CD4-positive, alpha-beta T cell treated with Interleukin-4 for 4 hours (primary cell): ENCODE measurements at places on chromosomes 11 and 22.

DNA sequence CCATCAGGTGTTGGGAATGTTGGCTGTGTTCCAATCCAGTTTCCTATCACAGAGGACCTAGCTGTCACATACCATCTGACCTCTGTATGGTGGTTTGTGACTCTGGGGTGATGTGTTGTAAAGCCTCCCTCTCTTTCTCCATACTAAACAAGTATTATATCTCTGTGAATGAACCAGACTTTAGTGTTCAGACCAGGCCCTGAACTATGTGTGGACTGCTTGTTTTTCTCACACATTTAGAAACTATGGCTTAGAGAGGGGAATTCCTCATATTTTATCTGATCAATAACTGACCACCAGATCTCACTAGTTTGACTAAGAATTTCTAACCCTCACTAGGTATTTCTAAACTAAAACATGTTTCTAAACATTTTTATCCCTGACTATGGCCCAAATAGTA lies 17.5 kb downstream of the NCR3LG1 start:
- no peak for DNase-seq

DNA sequence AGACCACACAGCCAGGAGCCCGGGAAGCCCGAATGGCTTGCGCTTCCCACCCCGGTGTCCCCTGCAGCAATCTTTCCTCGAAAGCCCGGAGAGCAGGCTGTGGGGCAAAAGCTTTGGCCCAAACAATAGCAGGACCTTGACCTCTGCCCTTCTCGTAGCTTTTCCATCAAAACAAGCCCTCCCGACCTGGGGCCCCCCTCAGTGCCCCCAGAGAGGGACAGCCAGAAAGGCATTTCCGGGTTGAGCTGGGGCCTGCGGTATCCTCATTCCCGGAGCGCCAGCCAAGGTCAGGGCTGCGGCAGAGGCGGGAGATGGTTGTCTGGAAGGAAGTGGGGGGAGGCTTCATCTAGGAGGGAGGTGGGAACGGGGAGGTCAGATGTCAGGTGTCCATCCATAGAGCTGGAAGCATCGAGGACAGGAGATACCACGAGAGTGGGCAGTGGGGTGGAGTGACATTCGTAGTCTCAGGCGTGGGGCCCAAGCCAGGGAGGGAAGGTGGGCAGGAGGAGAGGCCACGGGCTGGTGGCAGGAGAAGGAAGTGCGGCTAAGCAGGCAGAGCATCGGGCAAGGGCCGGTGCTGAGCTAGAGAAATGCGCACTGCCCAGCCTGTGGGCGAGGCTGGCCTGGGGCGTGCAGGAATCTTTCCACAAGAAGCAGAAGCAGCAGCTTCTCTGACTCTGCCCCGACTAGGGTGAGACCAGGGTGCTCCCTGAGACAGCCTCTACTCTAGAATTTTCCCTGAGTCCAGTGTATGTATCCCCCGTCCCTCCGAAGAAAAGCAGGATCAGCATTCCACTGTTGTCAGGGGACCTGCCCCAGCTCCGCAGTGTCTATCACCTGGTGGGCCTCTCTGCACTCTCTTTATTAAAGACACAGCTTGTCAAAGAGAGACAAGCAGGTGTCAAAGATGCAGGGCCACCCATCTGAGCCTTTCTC lies 14.3 kb downstream of the PDGFB start:
- no peak for DNase-seq

DNA sequence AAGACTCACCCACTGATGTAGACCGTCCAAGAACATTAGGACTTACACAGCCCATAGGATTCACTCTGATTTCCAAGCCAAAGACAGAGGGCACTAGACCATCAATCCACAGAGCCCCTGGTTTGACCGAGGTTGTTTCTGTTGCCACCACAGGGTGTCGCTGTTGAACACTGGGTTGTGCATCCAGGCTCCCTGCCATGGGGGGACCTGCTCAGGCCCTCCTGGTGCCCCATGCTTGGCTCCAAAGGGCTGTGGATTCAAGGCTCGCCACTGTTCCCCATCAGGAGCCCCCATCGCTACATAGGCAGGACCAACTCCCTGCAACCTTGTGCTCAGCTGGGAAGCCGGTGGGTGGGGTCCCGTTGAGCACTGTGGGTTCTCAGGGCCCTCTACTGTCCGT lies 128.0 kb upstream of the ANO1 start:
- DNase-seq, result no peak

DNA sequence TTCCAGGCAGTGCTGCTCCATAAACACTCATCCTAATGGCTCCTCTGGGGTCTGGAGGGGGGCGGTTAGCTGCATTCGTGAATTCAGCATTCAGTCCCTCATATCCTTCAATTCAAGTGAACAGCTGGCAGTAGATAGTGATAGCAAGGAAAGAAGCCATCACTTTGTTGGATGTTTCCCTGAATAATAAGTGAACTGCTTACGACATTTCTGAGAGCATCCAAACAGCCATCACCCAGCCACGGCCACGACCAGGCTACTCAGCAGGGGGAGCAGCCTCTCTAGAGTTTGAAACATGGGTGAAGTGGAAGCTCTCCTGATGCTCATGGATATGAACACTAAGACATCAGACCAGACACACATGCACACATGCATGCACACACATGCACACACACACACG lies 163.6 kb downstream of the NTM start:
- no peak for DNase-seq

DNA sequence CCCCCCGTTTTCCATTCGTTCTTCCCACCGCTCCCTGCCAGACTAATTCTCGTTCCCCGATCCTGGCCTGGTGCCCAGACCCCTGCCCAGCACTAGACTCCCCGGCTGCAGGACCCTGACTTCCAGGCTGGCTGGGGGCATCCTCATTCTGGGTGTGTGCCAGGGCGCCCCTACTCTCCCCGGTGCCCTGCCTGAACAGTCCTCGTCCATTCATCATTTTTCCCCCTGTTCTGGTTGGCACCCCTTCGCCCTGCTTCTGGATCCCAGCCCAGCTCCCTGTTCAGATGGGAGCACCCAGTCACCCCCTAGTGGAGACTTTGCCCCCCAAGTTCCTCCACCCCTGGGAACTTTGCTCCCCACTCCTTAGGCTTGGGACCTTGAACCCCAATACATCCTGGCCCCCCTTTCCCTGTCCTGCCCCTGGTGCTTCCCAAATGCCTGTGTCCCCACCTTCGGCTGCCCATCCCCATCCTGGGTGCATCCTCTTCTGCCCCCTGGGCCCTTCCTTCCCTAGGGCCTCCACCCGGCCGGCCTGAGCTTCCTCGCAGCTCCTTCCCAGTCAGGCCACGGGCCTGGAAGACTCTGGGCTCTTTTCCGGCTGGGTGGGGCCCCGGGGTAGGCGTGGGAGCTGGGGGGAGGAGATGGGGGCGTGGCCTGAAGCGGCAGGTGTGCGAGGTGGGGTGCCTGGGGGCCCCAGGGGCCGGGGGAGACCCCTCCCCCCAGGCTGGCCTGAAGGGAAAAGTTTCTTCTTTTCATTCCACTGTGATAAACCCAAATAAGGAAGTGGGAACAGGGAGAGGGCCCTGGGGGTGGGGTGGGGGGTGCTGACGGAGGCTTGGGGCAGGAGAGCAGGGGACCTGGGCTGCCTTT lies 908 bp downstream of the PLCB3 start:
- DNase-seq, result no peak

DNA sequence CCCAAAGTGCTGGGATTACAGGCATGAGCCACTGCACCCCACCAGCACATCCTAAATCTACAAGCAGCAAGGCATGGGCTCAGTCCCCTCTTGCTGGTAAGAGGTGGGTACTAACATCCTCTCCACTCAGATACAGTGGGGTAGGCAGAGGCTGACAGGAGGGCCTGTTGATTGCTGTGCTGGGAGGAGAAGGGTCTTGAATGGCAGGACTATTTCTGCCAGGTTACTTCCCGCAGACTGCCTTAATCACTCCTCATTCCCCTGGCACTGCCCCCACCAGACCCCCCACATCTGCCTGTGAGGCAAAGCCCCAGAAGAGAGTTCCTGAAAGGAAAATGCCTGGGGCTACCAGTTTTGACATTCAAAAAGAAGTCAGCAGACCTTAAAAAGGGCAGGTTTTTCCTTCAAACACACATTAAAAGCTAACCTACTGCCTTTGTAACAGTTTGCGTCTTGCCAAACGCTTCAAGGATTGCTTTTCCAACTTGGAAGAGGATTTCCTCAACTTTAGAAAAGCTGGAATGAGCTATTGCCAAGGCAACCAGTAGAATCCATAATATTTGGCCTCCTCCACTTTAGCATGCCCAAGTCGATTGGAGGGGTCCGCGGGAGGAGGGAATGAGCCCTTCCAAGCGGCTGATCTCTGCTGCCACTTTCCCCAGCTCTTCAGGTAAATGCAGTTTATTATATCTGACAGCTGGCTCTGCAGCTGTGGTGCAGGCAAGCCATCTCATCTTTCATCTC lies 62.0 kb downstream of the FDX1 start:
- DNase-seq, result no peak

- DNase-seq, result no peak
Observed at GRCh38 chr11:89021339-89021738, 44.4 kb downstream of the GRM5 start.

DNA sequence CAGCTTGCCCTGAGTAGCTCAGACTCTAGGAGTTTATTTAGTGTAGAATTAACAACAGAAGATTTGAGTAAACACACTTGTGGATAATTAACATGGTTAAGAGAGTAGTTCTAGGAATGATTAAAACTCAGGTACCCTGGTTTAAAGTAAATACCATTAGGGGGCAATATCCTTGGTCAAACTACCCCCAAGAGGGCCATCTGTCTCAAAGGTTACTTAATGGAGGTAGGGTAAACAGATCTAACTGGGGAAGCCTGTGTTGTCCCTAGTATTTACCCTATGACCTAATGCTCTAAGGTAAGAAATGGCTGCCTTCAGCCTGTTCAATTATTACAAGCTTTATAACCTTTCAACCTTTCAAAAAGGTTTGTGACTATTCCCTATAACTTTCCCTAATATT lies 10.6 kb upstream of the GLYATL1 start:
- no peak for DNase-seq

- DNase-seq, result no peak
Observed at GRCh38 chr11:99695106-99695505, 674.4 kb downstream of the CNTN5 start.

DNA sequence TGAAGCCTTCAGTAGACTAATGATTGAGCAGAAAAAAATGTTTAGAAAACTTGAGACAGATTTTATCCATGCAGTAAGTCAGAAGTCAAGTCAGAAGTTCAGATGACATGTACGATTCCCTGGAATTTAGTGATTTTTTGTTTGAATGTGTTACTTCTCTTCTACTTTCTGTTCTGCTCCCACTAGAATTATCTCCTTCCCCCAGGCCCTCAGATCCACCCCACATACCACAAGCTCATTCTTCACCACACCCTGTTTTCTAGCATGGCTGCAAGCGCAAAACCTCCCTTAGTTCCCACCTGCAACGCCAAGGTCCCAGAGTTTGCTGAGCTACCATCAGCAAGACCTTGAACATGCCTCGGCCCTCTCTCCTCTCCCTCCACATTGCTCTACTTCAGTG lies 64.1 kb downstream of the KCNJ1 start:
- DNase-seq, result no peak

DNA sequence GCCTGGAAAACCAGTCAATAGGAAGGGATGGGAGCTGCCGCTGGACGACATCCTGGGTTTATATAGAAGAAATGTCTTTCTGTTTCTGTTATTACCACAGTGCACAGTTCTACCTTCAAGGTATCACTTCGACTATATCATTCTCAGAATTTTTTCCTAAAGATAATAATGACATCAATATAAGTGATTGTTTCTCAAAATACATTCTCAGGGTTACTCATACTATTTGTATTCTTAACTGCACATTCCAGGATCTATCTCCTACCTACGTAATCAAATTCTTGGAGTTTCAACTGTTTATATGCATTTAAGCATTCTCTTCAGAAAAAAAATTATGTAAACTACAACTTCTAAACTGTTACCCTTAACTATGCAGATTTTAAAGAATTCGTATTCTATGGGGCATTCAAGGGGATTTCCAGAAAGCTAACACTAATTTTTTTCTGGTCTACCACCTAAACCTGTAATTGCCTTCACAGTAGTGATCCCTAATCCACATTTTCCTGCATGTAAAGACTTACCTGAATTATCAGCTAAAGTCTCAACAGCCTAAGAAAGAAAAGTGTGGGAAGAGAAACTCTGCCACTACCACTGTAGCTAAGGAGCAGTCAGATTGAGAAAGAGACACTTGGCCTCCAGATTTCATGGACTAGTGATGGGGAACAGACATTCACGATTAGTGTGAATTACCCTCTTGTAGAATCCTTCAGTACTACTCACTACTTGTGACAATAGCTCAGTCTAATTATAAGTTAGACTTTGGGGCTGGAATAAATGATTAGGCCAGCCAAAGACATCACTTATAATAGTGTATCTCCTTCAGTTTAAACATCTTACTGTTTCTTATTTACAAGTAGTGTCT lies at the start of gene OR51B5:
TSS of gene OR51B5 (minus strand) at position 51 of the 862 bp plus-strand sequence. CDS start at position 51, 0 bp downstream.
- DNase-seq, result no peak

DNA sequence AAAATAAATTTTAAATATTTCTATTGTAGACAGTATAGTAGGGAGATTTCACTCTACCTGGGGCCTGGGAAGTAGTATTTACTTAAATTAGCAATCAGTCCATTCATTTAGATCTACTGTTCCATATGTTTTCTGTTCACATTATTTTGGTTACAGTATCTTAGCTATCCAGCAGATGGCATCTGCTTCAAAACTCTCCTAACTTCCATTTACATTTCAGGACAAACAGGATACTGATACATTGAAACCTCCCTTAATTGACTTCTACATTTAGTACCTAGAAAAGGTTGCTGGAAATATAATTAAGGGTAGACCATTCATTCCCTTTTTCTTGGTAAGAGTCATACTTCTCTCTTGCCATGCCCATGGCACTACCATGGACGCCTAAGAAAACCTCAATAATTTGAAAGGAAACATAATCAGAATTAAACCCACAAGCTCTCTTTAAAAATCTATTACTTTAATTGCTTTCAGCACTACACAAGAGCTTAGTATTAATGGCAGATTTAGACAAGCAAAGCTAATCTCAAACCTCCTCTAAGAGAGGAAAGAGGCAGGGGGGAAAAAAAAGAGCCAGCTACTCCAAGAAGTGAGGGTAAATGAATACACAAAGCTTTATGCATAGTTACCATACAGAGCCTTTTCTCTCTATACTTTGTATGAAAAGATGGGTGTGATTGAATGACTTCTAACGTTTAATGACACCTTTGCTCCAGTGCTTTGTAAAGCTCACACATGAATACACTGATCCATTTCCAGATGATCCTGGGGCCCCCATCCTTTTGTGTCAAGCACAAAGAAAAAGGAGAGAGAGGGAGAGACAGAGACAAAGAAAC lies 131.2 kb upstream of the MTMR2 start:
- DNase-seq, result peak; percentile 46

GRCh38 chr11:58757439-58757838 lies 25.7 kb upstream of the GLYAT start:
- DNase-seq, result no peak
